NCI-H1436 (cell line): ENCODE measurements at places on chromosomes 12 and 14.

- DNase-seq, result no peak
Measured at GRCh38 chr12:1445807-1446206, 148.6 kb downstream of the FBXL14 start.

DNA sequence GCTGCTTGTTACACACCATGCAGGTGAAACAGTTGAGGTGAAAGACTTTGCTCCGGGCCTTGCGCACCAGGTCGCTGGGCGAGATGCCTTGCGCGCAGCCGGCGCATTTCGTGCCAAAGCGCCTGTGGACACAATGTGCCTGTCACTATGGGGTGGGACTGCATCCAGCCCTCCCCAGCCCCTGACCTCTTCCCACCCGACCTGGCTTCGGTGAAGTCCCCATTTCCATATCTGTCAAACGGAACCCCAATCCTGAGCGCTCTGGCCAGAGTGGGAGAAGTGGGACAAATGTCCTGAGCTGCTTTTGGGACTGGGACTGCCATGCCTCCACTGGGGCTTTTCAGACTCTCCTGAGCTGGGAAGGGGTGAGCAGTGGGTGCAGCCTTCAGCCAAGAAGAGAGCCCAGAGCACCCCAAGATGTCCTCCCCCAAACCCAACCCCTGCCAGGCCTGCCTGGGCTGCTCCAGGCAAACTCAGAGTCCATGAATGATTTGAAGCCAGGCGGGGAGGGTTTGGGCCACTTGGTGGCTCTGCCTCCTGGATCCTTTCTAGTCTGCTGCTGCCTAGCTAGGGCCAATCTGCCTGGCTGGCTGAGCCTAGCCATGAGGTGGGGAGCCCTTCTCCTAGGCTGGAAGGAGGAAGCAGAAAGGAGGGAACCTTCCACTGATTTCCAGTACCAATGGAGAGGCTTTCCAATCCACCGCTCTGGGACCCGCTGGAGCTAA is 2.3 kb downstream of the LHX5 start:
- DNase-seq, result no peak

GRCh38 chr12:55932551-55932910 is 1.6 kb downstream of the DGKA start:
- DNase-seq, result no peak

- no peak for DNase-seq
Measured at GRCh38 chr12:86148071-86148470, 108.1 kb downstream of the MGAT4C start.

- DNase-seq, result no peak
Measured at GRCh38 chr12:124171231-124171979, 123.5 kb upstream of the RFLNA start.

DNA sequence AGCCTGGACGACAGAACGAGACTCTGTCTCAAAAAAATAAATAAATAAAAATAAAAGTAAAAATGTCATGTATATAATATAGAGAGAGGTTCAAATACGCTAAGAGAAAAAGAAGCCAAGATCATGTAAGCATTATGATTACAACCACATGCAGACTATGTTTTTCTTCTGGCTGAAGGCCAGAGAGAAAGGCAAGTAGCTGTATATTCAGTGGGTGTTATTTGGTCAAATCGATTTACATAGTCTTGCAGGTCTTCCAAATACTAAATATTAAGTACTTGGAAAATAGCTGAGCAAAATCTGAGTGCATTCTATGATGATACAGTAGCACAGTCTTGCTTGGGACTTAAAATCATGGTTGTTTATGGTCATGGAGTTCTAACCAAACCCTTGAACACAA is 758.0 kb downstream of the DIO2 start:
- no peak for DNase-seq

DNA sequence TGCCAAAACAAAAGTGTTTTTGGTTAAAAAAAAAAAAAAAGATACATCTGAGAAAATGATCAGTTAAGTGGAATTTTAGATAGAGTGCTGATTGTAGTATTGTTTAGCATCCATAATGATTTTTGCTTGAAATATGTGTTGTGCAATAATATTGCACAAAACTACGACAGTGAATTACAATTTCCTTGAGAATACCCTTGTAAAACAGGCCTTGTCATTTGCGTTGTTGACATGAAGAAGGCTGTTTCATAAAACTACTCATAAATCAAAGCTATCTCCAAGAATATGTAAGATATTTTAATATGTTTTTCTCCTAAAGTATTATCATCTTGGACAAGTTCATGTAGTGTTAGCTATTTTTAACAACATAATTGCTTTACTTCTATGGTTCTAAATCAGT is 1077.0 kb downstream of the LRFN5 start:
- DNase-seq, result no peak
